Pulmonary artery endothelial cell (primary cell): ENCODE measurements at places on chromosomes 6 and 20. TPM values are rescaled to one million over a fixed set of nuclear protein-coding genes. Genes with fewer than 3 reads are reported as not detected.

GRCh38 chr6:97097068-97098047, 172.8 kb downstream of the KLHL32 start:
- DNase-seq: no peak

GRCh38 chr20:62267543-62267942, 29.2 kb downstream of the OSBPL2 start:
- no peak for DNase-seq

The ARFGEF3 gene
- 7.1 and 8.2 TPM in 2 replicates for total RNA-seq

The RAB23 gene
- 16.5 and 16.8 TPM in 2 replicates for total RNA-seq
